ENCODE measurements at places on chromosomes 6 and 20. TPM values are rescaled to one million over a fixed set of nuclear protein-coding genes. Genes with fewer than 3 reads are reported as not detected.

SLC24A3 gene
- 1.2 TPM for total RNA-seq

TRAPPC3L gene
- total RNA-seq: not detected

OPRL1 gene
- under 0.01 TPM for total RNA-seq

TRDN gene
- not detected for total RNA-seq

SLC22A16 gene
- total RNA-seq: not detected

CDKN1A gene
- 499 TPM for total RNA-seq

LY86 gene
- total RNA-seq: not detected

HLA-DPA1 gene
- 4.5 TPM for total RNA-seq

TRIM40 gene
- not detected for total RNA-seq

ASF1A gene
- 10.4 TPM for total RNA-seq

MAFB gene
- 1.5 TPM for total RNA-seq

MAP7 gene
- total RNA-seq: 28.7 TPM

PDYN gene
- not detected for total RNA-seq

RRAGD gene
- total RNA-seq: 15.4 TPM

BTN1A1 gene
- total RNA-seq: not detected

ARMH2 gene
- not detected for total RNA-seq

ITPA gene
- total RNA-seq: 40.1 TPM

TBXT gene
- total RNA-seq: not detected

NINL gene
- 5.3 TPM for total RNA-seq
